ENCODE measurements at places on chromosomes 16 and 17.

GRCh38 chr16:89442990-89443726 lies 47.2 kb downstream of the ANKRD11 start:
- DNase-seq = no peak

GRCh38 chr16:522320-523096 lies 5.0 kb upstream of the CAPN15 start:
- DNase-seq = no peak

GRCh38 chr17:55053855-55054254 lies 85.3 kb downstream of the STXBP4 start:
- no peak for DNase-seq

DNA sequence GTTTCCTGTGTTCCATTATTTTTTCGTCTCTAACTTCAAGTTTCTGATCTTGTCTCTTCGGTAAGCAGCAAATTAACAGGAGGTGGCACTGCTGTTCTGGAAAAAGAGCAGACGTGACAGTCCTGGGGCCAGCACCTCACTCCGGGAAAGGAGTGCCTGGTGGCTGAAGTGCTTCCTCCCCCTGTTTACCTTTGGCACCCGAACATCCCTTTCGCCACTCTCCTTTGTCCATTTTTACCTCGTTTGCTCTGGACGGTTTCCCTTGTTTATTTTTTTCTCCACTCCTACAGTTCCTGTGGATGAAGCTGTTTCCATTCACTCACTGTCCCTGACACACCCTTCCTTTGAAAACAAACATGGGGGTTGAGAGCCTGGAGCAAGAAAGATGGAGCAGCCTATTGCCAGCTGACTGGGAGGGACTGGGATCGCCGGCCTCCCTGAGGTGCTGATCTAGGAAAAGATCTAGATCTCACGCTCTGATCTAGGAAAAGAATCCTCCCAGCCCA lies 12.6 kb downstream of the SAP30BP start:
- DNase-seq = no peak

DNA sequence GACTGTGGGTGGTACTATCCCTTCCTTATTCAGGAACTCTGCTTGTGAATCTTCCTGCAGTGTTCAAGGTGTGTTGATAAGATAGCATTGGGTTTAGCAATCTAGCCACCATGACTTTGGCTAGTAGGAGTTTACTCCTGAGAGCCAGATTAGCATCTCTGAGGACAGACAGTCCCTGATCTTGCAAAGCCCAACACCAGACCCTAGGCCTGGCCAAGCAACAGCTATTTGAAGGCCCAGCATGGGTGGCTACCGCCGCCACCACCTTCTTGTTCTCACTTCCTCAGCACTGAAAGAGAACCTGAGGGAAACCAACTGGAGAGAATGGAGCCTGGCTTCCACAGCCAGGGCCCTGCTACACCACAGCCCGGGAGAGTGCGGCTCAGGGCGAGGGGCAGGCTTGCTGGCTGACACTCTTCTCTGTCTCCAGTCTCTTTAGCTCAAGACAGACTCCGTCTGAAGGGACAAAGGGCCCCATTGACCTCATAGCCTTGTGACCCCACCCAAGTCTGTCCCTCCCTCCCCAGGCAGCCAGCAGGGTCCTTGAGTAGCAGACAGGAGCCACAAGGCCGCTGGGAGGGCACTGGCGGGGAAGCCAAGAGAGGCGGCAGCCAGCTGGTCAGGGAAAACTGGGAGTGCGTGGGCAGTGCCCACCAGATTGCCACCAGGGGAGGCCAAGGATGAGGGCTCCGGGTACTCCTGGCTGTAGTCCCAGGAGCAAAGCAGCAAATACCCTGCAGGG lies 10.9 kb upstream of the ARHGAP23 start:
- no peak for DNase-seq

DNA sequence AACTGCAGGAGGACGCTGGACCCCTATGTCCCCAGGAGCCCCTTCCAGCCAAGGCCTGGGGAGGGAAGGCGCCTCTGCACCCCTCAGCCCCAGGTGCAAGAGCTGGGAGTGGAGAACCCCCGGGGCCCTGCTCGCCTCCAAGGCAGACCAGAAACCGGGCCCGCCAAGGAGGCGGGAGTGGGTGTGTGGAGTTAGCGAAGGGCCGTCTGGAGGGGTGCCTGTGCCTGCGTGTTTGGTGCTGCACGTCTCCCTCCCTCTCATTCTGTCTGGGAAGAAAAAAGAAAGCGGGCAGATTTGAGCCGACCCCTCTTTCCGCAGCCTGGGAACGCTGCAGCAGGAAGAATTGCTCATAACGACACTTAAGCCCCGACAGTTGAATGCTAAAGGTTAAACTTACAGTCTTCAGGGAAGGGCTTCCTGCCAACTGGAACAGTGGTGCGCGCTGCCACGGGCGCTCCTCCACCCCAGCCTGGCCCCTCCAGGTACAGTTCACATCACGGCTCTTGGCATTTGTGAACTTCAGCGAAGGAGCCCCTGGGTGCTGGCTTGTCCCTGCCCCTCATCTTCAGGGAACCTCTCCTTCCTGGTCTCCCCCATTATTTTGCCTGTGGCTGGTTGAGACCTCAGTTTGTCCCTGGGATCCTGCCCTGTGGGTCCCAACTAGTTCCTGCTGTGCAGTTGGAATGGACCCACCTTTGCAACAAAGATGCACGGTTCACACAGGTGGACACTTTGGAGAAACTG lies 19.2 kb upstream of the ZFHX3 start:
- no peak for DNase-seq

- no peak for DNase-seq
Observed at GRCh38 chr16:19765860-19766553, 47.9 kb downstream of the IQCK start.

DNA sequence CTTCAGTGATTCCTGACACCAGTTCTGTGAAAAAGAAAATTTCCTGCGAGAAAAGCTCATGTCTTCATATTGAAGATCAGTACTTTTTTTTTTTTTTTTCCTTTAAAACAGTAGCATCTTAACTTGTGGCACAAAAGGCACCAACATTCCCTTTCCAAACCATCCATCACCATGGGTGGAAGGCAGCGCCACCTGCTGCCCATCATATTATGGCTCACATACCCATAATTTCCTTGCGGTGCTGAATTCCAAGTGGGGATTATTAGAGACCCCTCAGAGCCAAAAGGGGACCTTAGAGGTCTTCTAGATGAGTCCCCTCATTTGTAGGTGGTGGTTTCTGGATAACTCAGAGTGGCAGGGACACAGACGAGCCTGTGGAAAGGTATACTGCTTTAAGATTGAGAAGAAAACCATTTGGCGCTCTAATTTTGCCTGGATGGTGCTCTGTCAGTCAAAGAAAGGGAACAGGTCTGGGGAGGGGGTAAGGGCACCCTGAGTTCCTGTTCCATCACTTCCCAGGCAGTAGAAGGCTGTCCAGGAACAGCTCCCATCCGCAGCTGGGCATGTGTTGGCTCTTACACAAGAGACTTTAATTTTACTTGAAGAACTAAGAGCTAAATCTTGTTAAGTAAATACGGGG lies 7.9 kb upstream of the SOST start:
- DNase-seq = peak; percentile 40

DNA sequence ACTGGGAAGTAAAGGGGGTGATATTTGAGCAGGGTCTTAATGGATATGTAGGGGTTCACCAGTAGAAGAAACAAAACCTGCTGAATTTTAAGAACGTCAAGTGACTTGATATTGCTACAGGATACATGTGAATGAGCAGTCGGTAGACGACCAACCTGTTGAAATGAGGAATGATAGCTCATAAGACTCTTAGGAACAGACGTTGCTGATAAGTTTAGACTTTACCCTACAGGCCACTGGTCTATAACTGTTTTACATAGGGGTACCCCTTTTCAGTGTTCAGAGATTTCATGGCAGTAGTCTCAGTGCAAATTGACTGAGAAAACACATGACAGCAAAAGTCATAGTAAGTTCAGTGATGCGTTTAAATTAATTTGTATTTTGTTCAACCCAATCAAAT lies 45.9 kb downstream of the TMEM114 start:
- no peak for DNase-seq

- DNase-seq = no peak
Observed at GRCh38 chr17:74192950-74193781, 10.3 kb upstream of the RPL38 start.

DNA sequence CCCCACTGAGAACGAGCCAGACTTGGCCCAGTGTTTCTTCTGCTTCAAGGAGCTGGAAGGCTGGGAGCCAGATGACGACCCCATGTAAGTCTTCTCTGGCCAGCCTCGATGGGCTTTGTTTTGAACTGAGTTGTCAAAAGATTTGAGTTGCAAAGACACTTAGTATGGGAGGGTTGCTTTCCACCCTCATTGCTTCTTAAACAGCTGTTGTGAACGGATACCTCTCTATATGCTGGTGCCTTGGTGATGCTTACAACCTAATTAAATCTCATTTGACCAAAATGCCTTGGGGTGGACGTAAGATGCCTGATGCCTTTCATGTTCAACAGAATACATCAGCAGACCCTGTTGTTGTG lies 631 bp downstream of the BIRC5 start:
- DNase-seq = no peak

DNA sequence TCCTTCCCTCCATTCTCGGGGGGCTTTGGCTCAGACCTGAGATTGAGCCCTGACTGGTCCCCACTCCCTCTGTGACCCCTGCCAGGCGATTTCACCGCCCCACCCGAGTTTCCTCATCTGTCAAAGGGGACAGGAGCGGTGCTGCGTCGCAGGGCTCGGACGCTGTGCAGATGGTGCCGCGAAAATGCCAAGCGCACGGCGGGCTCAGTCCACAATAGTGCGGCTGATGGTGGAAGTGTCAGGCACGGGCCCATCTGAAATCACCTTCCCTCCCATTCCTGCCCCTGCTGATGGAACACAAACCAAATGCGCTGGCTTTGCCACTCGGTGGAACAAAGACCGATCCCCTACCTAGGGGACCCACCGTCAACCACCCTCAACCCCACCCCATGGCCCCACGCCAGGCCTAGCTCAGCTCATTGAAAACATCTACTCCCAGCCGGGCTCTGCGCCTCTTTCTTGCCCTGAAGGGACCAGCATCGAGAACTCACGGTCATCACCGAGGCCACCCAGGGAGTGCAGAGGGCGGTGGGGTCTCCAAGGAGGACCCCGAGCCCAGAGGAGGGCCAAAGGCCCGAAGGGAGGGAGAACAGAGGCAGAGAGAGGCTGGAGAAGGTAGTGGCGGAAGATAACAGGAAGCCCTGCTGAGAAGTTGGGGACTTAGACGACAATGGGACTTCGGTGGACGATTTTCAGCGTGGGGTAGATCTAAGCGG lies 1.4 kb downstream of the CARHSP1 start:
- peak; percentile 42 for DNase-seq

GRCh38 chr17:68449021-68449739 lies 8.1 kb downstream of the WIPI1 start:
- no peak for DNase-seq

DNA sequence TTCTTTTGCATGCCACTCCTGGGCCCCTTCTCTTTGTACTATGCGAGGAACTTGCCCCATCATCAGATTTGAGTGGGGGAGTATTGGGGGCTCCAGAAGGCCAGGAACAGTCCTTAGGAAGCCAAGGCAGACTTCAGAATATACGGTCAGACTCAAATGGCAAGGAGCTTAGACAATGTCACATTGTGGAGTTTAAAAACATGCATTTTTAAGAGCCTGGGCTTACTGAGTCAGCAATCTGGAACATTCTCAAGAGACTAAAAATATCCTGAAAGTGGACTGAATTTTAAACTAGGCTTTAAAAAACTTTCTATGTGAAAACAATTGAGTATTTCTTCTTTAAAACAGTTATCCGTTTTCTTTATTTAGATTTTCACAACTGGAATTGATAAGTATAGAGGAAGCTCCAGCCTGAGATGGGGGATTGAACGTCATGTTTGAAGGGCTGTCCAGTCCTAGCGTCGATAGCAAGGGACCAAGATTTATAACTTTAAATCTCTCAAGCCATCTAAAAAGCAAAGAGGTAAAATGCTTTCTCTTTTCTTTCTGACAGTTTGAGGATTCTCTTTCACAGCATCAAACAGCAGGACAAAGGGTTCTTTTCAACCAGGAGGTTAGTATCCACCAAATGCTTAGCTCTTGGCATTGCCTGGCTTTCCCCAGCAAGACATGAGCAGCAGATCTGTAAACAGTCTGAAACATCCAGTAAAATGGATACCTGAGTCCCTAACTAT lies 45.8 kb upstream of the CDRT4 start:
- no peak for DNase-seq

DNA sequence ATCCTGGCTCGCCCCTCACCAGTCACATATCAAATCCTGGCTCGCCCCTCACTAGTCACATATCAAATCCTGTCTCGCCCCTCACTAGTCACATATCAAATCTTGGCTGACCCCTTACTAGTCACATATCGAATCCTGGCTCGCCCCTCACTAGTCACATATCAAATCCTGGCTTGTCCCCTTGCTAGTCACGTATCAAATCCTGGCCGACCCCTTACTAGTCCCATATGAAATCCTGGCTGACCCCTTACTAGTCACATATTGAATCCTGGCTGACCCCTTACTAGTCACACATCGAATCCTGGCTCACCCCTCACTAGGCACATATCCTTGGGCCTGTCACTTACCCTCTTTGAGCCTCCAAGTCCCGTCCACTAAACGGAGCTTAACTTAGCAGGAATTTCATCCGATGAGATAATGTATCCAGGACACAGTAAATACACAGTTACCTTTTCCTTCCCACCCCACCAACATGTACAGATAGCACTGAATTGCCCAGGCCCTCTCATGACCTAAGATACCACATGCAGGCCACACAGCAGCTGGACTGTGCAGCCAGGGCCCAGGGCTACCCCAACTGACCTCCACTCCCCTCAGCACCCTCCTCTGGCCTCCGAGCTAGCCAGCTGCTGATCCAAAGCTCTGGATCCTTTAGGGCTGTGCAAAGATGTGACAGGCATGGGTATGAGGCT lies 157.8 kb upstream of the RPH3AL start:
- no peak for DNase-seq

- no peak for DNase-seq
Observed at GRCh38 chr16:87621976-87622713, 19.8 kb downstream of the JPH3 start.

DNA sequence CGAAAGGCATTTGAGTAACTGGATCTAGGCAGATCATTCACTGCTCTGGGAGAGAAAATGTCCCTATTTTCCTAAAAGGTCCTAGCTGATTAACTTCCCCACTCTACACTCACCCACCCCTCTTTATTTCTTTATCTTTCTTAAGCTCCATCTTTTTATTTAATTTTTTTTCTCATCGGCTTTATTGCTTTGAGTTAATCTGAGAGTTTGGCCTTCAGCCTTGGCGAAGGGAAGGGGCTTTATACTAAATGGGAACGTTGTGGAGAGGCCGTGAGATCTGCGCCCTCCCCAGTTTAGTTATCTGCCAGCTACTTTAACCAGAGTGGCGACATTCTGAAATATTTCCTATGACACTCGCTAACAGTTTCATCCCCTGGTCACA lies 882 bp upstream of the TOX3 start:
- DNase-seq = no peak

- peak; percentile 77 for DNase-seq
Observed at GRCh38 chr17:42276359-42276608, at the start of gene STAT5B. STAT5B (minus strand) TSS chr17:42276391; CDS start chr17:42232127, 44,264 bp downstream.

DNA sequence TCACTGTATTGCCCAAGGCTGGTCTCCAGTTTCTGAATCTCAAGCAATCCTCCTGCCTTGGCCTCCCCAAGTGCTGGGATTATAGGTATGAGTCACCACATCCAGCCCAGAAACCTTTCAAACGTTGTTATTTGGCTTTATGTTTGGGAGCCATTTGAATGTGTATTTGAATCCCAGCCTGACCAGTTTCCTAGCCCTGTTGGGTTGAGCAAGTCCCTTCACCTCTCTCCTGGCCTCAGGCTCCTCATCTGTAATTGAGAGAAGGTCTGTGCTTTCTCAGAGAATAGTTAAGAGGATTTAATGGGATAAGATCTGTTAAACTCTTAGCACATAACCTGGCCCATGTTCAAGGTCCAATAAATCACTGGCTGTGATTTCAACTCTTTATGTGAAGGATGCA lies 385.8 kb upstream of the RBFOX1 start:
- no peak for DNase-seq

GRCh38 chr16:50712560-50712898 lies 19.1 kb downstream of the NOD2 start:
- DNase-seq = no peak
